ENCODE measurements at places on chromosomes 3 and 15. TPM values are rescaled to one million over a fixed set of nuclear protein-coding genes. Genes with fewer than 3 reads are reported as not detected.
A peak's percentile ranks its signal among the peaks of the same experiment; 100 is the strongest.

The CD96 gene
- total RNA-seq: 13.7 TPM

The MKRN2OS gene
- not detected for total RNA-seq

The CAND2 gene
- 25.9 TPM for total RNA-seq

DNA sequence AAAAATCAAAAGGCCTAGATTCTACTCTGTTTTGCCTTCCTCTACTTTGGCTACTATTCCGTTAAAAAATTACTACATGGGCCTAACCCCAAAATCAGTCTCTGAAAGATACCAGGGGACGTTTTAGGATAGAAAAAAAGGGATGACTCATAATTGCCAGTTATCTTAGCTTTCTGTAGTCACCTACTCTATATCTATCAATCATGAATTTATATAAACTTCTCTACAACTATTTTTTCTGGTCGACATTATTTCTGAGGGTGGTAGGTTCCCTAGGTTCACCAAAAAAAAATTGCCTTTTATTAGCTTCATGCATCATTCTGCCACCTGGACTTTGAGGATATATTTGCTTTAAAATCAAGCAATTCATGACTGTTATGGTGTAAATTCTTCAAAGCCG, 36.5 kb downstream of the RAF1 start:
- H3K36me3 ChIP-seq: no peaks in the 10 kb centered on the region
- DNase-seq: no peak
- peaks cover 85% of the 10 kb centered on the region for H3K4me1 ChIP-seq
- no peak overlapping the region for H3K4me3 ChIP-seq
- no peaks in the 10 kb centered on the region for H3K27me3 ChIP-seq

DNA sequence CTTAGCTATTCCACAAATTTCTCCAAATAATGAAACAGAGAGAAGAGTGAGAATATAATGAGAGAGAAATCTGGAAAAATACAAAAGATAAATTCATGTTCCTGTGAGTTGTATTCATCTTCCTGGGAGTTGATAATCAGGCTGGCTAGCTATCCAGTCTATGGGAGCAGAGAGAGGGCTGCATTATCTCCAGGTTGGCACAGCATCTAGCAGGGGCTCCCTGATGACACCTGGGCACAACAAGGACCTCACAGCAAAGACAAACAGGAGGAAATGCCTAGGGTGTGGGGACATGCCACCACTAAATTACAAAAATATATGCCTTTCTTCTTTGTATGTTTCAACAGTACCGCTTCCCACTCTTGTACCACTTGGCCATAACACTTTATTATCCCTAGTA, 1.9 kb downstream of the EHD4 start:
- H3K27me3 ChIP-seq: no peaks in the 10 kb centered on the region
- H3K36me3 ChIP-seq: no peaks in the 10 kb centered on the region
- peak overlapping the region; percentile 97 for H3K27ac ChIP-seq
- peak overlapping the region; percentile 95 for H3K4me3 ChIP-seq

- H3K36me3 ChIP-seq: peaks cover 13% of the 10 kb centered on the region
- DNase-seq: no peak
- no peak overlapping the region for H3K4me3 ChIP-seq
- peaks cover 13% of the 10 kb centered on the region for H3K4me1 ChIP-seq
- no peaks in the 10 kb centered on the region for H3K27me3 ChIP-seq
These were observed 17.3 kb downstream of the ATOSA start for GRCh38 chr15:52661909-52662308.

GRCh38 chr3:38564631-38565338, 68.6 kb downstream of the EXOG start:
- H3K4me3 ChIP-seq: no peak overlapping the region
- H3K36me3 ChIP-seq: no peaks in the 10 kb centered on the region
- H3K27me3 ChIP-seq: no peaks in the 10 kb centered on the region

DNA sequence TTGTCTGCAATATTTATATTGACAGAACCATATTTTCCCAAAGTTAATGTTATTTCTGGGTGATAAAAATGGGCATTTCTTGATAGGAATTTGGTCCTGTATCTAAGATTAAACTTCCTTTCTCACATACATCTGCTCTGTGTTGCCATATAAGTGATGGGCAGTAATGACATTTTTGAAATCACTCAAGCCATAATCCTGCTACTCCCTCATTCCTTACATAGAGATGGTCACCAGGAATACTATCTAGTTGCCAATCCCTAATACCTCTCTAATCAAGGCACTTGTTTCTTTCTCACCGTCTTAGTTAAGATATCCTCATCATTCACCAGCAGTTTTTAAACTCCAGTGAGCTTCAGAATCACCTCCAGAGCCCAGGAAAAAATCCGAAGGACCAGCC, 68.4 kb downstream of the FSIP1 start:
- DNase-seq: no peak
- no peaks in the 10 kb centered on the region for H3K27me3 ChIP-seq
- H3K36me3 ChIP-seq: no peaks in the 10 kb centered on the region
- no peak overlapping the region for H3K27ac ChIP-seq
- H3K4me3 ChIP-seq: no peak overlapping the region
- no peaks in the 10 kb centered on the region for H3K4me1 ChIP-seq

- no peak overlapping the region for H3K27ac ChIP-seq
These were observed 582 bp downstream of the CGNL1 start for GRCh38 chr15:57376696-57377477.

- DNase-seq: no peak
- no peak overlapping the region for H3K4me3 ChIP-seq
- no peaks in the 10 kb centered on the region for H3K36me3 ChIP-seq
- no peaks in the 10 kb centered on the region for H3K27me3 ChIP-seq
These were observed 36.0 kb downstream of the ZDHHC19 start for GRCh38 chr3:196175116-196175625.

GRCh38 chr3:40309925-40310695, 603 bp downstream of the EIF1B start:
- peak overlapping the region; percentile 98 for H3K4me3 ChIP-seq
- no peak for DNase-seq
- peaks cover 10% of the 10 kb centered on the region for H3K36me3 ChIP-seq
- H3K27ac ChIP-seq: peak overlapping the region; percentile 100
- peaks cover 16% of the 10 kb centered on the region for H3K4me1 ChIP-seq

- H3K4me3 ChIP-seq: no peak overlapping the region
- H3K4me1 ChIP-seq: peaks cover 12% of the 10 kb centered on the region
- H3K27ac ChIP-seq: no peak overlapping the region
- DNase-seq: no peak
- no peaks in the 10 kb centered on the region for H3K27me3 ChIP-seq
- H3K36me3 ChIP-seq: no peaks in the 10 kb centered on the region
These were observed 55.1 kb downstream of the LARS2 start for GRCh38 chr3:45443459-45443858.

GRCh38 chr15:85329561-85330422, 50.6 kb upstream of the AKAP13 start:
- peak overlapping the region; percentile 66 for H3K27ac ChIP-seq
- peaks cover 15% of the 10 kb centered on the region for H3K4me1 ChIP-seq
- peak overlapping the region; percentile 75 for H3K4me3 ChIP-seq

Data from thoracic aorta (tissue), 2 donors.